ENCODE measurements at places on chromosomes 3 and 15.

DNA sequence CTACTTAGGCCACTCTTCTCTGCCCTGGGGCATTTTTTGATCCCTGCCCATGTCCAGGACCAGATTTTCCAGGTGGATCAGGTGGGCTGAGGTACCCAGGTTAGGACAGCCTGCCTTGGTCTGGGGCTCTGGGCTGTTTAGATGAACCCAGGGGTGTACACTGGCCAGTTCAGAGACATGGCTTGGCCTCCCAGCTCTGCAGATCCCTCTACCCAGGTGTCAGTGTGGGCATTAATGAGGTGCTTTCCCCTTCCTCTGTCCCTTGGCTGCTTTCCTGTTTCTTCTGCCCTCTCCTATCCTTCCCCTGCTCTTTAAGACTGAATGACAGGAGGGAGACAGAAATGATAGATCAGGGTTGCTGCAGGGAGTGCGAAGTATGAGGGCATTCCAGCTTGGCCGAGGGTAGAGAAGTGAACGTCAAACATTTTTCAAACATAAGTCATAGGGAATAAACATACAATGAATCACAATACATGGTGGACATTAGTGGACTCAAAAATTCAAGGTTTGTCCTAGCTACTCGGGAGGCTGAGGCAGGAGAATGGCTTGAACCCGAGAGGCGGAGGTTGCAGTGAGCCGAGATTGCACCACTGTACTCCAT is 30.5 kb downstream of the RTP1 start:
- no peak for DNase-seq

GRCh38 chr3:98322101-98322500 is 31.6 kb upstream of the OR5K4 start:
- no peak for DNase-seq

DNA sequence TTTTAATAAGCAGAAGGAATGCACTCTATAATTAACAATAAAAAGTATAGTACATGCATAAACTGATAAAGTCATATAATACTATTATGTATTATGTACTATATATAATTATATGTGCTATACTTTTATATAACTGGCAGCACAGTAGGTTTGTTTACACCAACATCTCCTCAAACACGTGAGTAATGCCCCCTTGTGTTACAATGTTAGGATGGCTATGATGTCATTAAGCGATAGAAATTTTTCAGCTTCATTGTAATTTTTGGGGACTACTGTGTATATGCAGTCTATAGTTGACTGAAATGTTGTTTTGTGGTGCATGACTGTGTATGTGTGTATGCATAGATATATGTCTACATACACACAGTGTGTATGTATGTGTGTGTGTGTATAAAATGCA is 100.6 kb downstream of the SLMAP start:
- no peak for DNase-seq

DNA sequence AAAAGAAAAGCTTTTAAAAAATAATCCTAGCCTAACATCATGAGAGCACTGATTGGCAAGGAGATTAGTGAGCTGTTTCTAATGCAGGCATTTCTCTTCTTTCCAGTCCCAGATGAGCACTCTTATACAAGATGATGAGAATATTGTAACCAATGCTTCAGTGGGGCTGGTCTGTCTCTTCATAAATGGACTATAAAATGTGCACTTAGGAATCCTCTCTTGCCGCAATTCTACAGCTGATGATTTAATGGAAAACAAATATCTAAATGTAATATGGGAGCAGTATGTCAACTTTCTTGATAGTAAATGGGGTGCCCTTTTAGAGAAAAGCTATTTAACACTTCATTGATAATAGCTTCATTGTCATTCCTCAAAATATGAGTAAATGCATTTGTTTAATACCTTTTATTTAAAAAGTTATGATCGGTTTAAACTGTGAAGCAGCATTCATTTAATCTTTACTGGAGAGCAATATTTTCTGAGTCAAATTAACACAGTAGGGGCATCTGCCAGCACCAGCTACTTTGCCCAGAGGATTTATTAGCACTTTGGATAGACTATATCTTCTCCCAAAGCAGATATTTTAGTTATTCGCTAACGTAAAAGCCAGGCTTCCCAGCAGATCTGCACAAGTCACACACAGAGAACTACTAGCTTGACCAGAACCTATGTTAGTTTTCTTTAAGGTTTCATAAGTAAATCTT is 985.9 kb downstream of the DIPK2A start:
- DNase-seq, result no peak

DNA sequence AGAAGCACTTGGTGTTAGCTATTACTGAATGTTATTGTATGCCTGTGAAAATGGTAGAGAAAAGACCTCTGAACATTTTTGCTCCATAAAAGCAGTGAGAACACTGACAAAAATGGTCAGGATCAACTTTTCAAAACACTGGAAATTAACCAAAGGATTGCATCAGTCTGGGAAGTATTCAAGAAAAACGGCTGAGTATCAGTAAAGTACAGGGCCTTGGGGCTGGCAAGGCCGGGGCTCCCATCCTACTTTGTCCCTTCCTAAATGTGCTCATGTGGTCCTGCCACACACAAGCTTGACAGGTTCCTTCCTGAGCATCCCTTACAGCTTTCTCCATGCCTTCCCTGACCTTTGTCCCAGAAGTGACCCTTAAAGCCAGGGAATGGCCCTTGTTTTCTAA is 84.0 kb downstream of the CFAP20DC start:
- no peak for DNase-seq

GRCh38 chr3:188041193-188041592 is 112.8 kb upstream of the LPP start:
- no peak for DNase-seq

GRCh38 chr3:123419850-123420297 is 29.0 kb downstream of the ADCY5 start:
- DNase-seq, result no peak

- no peak for DNase-seq
These were observed 16.7 kb upstream of the CRTC3 start for GRCh38 chr15:90512981-90513380.

DNA sequence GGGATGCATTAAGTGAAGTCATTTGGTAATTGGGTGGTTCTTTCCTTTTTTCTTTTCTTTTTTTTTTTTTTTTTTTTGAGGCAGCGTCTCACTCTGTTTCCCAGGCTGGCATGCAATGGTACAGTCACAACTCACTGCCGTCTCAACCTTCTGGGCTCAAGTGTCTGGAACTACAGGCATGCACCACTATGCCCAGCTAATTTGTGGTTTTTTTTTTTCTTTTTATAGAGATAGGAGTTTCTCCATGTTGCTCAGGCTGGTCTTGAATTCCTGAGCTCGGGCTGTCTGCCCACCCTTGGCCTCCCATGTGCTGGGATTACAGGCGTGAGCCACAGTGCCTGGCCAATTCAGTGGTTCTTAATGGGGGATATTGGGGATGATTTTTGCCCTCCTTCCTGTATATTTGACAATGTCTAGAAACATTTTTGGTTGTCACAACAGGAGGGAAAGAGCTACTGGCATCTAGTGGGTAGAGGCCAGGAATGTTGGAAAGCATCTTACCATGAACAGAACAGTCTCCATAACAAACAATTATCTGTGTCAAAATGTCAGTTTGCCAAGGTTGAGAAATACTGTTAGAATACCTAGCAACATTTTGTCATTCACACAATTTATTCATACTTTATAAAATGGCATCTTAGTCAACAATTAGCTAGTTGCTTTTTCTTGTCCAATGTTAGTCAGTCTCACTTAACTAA is 79.4 kb upstream of the CNTN3 start:
- DNase-seq, result no peak

DNA sequence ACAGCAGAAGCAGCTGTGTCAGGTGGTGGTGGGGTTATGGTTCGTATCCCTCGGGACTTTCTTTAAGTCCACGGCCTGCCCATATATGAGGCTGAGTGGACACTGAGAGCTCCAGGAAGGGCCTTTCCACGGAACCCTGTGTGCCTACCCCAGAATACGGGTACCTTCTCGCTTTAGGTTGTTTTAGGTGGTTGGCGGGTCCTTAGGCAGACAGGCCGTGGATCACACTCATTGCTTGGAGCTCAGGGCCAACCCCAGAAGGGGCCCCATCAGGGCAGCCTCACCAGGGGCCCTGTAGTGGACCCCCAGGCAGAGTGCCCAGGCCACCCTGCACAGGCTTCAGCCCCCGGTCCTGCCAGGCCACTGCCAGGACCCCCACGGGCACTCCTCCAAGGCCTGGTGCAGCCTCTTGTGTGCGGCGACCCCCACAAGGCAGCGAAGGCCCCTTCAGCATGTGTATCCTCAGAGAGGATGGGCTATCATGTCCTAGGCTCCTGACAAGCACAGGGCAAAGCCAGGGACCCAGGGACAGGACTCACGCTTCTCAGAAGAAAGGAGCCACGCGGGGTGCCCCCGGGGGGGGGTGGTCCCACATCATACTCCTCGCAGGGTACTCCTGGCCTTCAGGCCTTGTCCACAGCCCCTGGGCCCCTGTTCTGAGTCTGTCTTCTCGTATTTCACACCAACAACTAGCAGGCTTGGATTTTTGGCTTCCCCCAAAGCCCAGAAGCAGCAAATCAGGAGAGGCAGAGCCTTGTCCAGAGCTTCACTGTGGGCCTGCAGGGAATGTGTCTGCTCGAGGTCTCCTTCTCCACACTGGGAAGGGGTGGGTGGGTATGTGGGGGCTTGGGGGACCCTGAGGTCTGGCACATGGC is 93.4 kb downstream of the LRRK1 start:
- no peak for DNase-seq

DNA sequence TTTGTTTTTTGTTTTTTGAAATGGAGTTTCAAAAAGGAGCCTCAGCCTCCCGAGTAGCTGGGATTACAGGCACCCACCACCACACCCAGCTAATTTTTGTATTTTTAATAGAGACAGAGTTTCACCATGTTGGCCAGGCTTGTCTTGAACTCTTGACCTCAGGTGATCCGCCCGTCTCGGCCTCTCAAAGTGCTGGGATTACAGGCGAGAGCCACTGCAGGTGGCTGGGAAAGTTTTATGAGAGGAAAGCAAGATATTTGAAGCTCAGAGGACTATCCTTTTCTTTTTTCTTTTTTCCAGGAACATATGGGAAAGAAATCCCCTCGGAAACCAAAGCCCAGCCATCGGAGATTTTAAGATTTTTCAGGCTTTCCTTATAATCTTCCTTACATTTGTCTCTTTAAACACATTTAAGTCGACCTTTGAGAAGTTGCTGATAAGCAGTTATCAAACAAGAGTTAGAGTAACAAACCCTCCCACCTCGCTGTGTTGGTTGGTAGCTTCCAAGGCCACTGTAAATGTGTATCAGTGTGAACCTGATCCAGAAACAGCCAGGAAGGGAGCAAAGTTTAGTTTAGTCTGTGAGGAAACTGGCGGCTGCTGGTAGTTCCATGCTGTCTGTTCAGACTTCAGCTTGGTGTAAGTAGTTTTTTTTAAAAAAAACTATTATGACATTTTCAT is 34.5 kb upstream of the MAP3K13 start:
- no peak for DNase-seq

DNA sequence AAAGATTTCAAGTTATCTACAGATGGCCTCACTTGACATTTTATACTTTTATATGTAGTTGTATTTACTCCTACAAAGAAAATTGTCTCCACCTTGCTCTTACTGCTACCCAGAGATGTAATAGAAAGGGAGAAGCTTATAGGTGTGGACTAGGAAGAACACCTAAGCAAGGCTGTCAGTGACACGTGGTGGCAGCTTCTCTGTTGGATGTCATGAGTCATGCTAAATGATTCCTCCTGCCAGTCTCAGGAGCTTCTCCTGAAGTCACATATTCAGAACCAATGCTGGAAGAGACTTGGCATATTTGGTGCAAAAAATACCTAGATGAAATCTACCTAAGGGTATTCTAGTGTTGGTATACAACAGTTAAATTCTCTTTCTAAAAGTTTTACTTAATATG is 184.7 kb downstream of the LRRC3B start:
- no peak for DNase-seq

DNA sequence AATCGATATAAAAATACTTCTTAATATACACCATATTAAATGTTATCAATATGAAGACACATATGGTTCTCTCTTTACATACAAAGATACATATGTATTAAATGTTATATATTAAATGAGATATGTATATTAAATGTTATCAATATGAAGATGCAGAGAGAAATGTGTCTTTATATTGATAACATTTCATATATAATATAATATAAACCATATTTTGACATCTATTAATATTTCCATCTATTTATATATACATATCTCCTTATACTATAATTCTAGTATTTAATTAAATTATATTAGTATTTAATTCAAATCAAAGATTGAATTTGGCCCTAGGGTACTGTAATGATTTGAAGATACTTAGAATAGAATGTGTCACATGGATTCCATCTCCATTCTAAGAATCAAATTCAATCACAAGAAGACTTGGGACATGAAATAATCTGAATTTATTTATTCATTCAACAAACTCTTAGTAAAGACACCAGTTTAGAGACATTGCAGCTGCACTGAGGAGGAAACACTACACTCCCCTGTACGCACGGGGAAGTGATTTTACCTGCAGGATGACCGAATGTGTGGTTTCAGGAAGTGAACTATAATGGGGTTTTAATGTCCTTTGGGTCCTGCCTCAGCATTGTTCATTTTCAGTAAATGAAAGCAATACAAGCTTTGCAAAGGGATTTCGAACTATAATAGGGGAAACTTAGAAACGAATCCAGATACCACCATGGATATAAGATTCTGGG is 365.1 kb downstream of the MECOM start:
- no peak for DNase-seq

- DNase-seq, result no peak
These were observed 77.1 kb upstream of the MEX3B start for GRCh38 chr15:82122746-82123400.

GRCh38 chr3:31246293-31247062 is 286.2 kb upstream of the STT3B start:
- no peak for DNase-seq

GRCh38 chr15:69075440-69075839 is 60.9 kb downstream of the NOX5 start:
- DNase-seq, result no peak

GRCh38 chr3:142796823-142797222 is 73.0 kb downstream of the TRPC1 start:
- no peak for DNase-seq

- DNase-seq, result no peak
These were observed 42.1 kb upstream of the SLC6A6 start for GRCh38 chr3:14360123-14360881.
